Activated CD8-positive, alpha-beta T cell treated with anti-CD3 and anti-CD28 coated beads for 36 hours (primary cell): ENCODE measurements at places on chromosomes 6 and 20.

DNA sequence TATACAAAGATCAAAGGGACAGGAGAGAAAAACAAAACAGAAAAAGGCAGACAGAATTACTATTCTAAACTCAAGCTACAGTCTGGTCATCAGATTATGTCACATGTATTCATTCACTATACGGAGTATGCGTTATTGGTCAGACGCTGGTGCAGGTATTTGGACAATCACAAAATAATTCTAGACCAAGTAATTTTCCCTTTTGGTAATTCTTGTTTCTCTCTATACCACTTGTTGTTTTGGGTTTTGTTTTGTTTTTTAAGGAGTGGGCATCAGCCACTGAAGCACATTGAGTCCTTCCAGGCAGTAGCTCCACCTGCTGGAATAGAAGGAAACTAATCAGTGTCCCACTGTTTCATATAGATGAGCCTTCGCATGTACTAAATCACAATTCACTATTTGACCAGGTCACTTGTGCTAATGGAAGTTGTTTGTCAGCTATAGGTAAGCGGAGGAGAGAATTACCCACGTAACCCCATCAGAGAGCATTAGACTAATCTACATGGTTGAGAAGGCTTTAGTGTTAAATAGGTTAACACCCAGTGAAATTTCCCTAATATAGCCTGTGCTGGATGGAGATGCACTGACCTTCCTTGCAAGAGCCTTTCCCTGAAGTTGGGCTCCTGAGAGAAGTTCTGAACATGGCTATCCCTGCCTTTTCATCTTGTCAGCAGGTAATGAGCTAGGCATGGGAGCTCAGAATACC lies 77.9 kb downstream of the TNFAIP3 start:
- no peak for DNase-seq

DNA sequence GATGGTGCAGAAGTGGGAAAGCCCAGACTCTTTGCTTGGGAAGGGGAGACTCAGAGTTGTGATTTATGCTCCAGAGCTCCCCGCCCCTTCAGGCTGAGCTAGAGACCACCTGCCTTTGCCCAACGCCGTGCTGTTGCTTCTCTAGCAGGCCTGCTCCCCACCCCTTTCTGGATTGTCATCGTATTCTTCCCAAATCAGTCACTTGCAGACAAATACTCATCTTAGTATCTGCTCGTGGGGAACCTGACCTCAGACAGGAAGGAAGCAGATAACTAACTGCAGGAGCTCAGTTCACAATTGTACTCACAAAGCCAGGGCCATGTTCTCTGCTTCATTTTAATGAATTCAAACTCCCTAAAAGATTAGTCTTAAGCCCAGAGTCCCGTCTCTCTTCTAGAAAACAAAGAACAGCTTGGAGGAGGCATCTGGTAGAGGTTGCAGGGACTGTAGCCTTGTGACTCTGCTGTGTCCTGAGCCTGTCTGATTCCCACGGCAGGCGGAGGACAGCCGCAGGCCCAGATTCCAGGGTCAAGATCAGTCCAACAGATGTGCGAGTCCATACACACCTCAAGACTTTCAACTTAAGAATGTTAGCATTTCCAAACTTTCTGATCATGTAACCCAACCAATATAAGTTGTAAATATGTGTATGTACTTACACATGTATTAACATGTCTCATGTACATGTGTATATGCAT lies 57.2 kb upstream of the GGTLC1 start:
- DNase-seq, result peak; percentile 59

- DNase-seq, result peak; percentile 69
These were observed 5.8 kb upstream of the PACSIN1 start for GRCh38 chr6:34459899-34460593.

- no peak for DNase-seq
These were observed 789.6 kb upstream of the EYS start for GRCh38 chr6:66496659-66497058.

DNA sequence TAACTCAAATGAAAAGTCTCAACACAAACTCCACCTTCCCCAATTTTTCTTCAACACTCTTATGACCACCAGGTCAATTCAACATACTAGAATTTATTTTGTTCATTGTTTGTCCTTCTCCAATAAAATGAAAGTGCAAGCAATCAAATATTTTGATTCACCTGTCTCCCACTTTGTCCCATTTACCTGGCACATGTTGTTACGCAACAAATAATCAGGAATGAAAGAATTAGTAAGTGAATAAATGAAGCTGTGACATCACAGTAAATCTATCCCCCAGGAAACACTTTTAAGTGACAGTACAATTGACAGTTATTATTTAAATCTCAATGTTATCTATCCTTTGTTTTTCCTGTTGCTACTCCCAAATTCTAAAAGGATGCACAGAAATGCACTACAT lies 393.7 kb upstream of the OPRM1 start:
- DNase-seq, result no peak

DNA sequence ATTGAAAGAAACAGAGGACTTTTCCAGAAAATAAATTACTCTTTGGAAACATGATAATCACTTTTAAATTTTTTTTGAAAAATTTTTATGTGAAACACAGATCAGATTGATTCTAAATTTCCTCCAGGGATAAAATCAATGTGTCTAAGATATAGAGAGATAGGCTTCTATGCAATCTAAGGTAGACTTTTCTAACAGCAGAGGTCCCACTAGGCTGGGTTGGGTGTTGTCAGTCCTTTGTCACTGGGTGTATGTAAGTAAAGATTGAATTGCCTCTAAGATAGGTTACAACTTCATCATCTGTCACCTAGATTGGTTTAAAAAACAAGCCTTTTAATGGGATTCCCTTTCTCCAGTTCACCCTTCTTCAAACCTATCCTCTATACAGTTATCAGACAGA lies 449.9 kb downstream of the DHX35 start:
- no peak for DNase-seq

GRCh38 chr6:1738558-1739081 lies 128.9 kb downstream of the FOXC1 start:
- no peak for DNase-seq

DNA sequence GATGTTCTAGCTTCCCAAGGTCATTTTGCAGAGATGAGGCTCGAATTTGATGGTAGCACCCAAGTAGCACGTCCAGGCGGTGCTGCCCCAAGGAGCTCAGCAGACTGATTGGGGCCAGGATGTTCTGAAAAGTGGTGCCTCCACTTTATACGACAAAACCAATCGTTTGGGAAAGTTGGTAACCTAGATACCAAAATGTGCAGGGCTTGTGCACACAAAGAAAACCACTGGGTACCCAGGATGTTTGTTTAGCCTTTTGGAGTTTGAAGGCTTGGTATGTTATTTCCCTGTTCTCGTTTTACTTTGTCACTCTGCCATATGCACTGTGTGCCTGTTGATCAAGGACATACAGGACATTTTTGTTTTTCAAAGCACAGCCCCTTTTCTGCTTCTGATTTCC lies 40.7 kb upstream of the PBOV1 start:
- DNase-seq, result no peak

- DNase-seq, result peak; percentile 70
These were observed 169.8 kb downstream of the MMS22L start for GRCh38 chr6:97113170-97113569.

DNA sequence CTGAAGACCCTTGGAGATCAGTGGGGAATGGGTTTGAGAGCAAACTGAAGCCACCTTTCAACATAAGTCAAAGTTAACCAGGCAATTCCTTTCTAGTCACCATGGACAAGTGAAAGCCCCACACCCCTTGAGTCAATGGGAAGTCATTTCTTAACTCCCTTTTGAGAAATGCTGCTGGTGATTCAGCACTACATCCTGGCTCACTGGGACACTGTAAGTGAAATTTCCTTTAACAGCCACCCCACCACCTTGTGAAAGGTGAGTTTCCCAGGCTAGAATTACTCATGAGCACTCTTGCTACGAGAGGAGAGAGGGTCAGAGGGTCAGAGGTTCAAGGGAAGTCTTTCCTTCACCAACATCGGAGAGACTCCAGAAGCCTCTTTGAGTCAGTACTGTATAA lies 93.3 kb upstream of the MARCKS start:
- no peak for DNase-seq

DNA sequence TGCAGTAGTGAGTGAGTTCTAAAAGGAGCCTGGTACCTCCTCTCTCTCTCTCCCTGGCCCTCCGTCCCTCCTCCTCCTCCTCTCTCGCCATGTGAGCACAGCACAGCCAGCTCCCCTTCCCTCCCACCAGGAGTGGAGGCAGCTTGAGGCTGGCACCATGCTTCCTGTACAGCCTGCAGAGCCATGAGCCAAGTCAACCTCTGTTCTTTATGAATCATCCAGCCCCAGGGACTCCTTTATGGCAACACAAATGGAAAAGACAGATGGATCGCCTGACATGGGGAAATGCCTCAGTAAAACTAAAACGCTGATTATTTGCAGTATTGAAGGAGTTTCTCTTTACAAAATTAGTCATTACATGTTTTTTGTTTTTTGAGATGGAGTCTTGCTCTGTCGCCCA lies 233.7 kb upstream of the ARID1B start:
- no peak for DNase-seq

- DNase-seq, result no peak
These were observed 92.8 kb downstream of the GRM4 start for GRCh38 chr6:34052918-34053608.

DNA sequence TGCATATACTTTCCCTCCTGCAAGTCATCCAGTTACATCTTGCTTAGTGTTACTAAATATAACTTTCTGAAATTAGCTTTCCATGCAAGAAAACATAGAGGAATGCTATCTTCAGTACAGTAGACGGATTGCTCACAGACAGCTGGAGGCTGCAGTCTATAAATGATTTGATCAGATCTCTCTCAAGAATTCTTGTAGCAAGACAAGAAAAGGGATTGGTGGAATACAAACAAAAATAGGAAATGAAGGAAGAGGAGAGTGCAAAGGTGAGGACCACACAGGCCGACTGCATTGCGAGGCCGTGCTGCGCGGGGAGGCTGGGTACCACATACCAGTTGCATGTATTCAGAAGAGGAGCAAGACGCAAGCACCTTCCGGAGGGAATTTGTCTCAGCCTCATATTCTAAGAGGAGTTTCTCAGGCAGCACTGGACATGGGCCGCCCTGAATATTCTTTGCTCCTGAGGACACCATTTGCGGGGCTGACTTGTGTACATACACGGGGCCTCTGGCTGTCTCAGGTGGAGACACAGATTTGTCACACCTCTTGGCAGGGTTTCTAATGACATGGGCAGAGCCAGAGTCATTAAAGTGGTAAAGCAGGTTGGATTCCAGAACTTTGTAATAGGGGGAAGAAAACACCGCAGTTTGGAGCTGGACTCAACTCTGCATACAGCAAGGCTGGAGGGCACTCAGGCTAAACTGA lies 22.7 kb upstream of the KIF25 start:
- DNase-seq, result no peak

- no peak for DNase-seq
These were observed 130.0 kb downstream of the TSHZ2 start for GRCh38 chr20:53101992-53102760.

GRCh38 chr20:41408986-41409385 lies 42.4 kb upstream of the EMILIN3 start:
- no peak for DNase-seq

GRCh38 chr6:41215777-41216176 lies 12.4 kb upstream of the TREML4 start:
- no peak for DNase-seq

DNA sequence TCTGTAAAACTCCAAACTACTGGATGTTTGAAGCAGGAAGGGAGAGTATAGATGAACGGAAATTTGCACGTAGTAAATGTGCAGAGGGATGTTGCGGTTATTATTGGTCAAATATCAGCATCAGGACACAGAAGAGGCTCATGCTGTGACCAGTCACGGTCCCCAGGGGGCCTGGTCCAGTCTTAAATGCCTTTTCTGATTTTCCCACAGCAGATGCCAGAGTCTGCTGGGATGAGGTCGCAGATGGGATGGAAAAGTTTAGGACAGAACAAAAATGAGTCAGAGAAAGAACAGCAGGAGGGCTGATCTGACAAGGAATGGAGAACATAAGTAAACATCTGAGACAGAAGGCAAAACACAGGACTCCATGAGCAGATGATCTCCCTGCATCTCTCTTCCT lies 11.7 kb upstream of the SIRPG start:
- no peak for DNase-seq

DNA sequence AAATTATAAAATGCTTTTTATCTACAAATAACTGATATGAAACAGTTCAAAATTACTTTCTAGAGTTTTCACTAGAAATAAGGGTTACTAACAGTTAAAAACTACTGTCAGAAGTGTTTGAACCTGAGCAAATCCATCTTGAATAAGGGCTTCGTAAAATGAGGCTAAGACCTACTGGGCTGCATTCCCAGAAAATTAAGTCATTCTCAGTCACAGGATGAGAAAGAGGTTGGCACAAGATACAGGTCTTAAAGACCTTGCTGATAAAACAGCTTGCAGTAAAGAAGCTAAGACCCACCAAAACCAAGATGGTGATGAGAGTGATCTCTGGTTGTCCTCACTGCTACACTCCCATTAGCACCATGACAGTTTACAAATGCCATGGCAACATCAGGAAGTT lies 93.7 kb downstream of the PLG start:
- no peak for DNase-seq

- no peak for DNase-seq
These were observed 18.3 kb downstream of the SDCBP2 start for GRCh38 chr20:1310506-1311190.

DNA sequence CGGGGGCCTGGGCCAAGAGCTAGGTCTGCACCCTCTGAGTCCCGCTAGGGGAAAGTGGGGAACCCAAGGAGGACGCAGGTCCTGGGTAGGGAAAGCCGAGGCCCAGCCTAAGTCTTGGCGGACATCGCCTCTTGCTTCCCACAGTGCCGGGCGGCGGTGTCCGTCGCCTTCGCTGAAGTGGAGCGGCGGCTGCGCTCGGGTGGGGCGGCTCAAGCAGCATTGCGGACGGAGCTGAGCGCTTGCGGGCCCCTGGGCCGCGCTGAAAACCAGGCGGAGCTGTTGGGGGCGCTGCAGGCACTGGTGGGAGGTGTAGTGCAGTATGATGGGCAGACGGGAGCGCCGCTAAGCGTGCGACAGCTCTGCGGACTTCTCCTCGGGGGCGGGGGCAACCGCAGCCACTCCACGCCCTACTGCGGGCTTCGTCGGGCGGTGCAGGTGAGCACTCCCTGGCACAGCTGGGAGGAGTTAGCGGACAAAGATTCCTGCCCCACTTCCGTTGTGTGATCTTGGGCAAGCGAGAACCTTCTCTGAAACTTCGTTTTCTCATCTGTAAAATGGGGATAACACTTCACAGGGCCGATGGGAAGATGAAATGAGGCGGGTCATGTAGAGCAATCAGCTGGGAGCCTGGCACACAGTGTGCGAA lies 4.2 kb downstream of the PRSS16 start:
- peak; percentile 86 for DNase-seq

DNA sequence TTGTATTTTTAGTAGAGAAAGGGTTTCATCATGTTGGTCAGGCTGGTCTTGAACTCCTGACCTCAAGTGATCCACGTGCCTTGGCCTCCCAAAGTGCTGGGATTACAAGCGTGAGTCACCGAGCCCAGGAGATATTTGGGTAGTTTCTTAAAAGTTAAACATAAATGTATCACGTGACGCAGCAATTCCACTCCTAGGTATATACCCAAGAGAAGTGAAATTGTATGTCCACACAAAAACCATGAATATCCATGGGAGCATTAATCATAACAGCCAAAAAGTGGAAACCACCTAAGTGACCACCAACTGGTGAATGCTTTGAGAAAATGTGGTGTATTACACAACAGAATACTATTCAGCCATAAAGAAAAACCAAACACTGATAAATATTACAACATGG lies 164.8 kb downstream of the MRPL14 start:
- DNase-seq, result no peak

- DNase-seq, result no peak
These were observed 23.9 kb upstream of the SMIM13 start for GRCh38 chr6:11069760-11070159.
